Spinal cord (tissue), 10 donors: ENCODE measurements at places on chromosomes 4 and X.

GRCh38 chr4:70571772-70572171 is 20.3 kb upstream of the AMBN start:
- no peak overlapping the region for H3K4me3 ChIP-seq
- DNase-seq: no peak
- H3K27ac ChIP-seq: no peak overlapping the region
- no peaks in the 10 kb centered on the region for H3K4me1 ChIP-seq
- H3K36me3 ChIP-seq: no peaks in the 10 kb centered on the region

DNA sequence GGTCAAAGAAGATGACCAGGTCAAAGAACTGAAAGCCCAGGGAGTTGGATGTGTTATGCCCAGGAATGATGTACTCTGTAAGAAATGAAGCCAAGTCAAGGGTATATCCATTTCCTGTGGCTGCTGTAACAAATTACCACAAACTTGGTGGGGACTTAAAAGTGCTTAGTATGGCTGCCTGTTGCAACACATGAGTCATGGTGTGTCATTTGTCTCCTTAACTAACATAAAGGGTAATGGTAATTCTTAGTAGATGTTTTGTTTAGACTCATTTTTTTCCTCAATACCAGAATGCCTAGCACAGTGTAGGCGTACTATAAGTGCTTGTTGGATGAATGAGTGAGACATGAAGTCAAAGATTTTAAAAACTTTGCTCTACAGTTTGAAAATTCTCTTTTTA is 45.7 kb downstream of the SYTL5 start:
- H3K27me3 ChIP-seq: peaks cover 4% of the 10 kb centered on the region
- H3K36me3 ChIP-seq: no peaks in the 10 kb centered on the region
- no peak for DNase-seq
- H3K4me1 ChIP-seq: no peaks in the 10 kb centered on the region

DNA sequence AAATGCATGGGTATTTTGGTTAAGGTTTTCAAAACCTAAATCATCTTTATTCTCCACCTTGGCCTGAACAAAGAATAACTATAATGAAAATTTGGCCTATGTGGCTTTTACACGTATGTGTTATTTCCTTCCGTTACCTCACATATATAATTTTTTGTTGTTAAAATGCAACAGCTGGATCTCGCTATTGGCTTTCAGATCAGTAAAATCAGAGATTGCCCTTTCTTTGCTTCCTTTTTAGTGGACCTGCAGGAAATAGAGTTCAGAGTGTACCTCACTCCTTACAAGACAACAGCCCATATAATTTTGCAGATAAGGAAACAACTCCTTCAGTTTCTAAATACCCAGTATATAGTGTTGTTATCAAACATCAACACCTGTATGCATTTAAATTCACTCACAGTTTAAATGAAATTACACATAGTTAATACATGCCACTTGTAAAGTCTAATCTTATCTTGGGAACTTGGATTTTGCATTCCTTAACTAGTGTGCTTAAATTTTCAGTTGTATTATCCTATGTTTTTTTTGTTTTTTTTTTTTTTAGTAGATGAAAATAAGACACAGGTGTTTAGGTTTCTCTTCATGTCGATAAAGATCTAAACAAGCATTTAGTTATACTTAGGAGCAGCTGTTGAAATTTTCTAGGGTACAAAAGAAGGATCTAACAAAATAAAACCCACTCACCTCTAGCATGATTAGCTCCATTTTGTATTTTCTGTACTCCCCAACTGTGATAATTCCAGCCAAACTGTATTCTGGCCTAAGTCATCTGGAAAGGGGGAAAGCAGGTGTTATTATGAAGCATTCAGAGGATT is 96.2 kb upstream of the SPRY1 start:
- peaks cover 10% of the 10 kb centered on the region for H3K4me1 ChIP-seq

DNA sequence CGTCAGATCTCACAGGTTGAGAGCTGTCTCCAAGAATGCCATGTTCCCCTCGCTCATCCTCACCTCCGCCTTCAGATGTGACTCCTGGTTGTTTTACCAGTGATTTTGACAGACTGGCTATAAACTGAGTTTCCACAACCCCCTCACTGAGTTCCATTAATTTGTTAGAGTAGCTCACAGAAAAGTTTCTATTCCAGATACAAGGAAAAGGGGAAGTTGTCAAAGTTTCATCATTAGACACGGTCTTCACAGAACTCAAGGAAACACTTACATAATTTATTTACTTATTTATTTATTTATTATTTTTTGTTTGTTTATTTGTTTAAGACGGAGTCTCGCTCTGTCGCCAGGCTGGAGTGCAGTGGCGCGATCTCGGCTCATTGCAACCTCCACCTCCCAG is 55.7 kb upstream of the IQSEC2 start:
- no peak for DNase-seq
- peaks cover 19% of the 10 kb centered on the region for H3K27me3 ChIP-seq
- H3K27ac ChIP-seq: no peak overlapping the region
- no peaks in the 10 kb centered on the region for H3K4me1 ChIP-seq
- H3K4me3 ChIP-seq: no peak overlapping the region

- H3K27me3 ChIP-seq: no peaks in the 10 kb centered on the region
- no peak for DNase-seq
- no peaks in the 10 kb centered on the region for H3K4me1 ChIP-seq
- H3K27ac ChIP-seq: no peak overlapping the region
- no peak overlapping the region for H3K4me3 ChIP-seq
Observed at GRCh38 chr4:84648863-84649647, 66.1 kb downstream of the CDS1 start.

GRCh38 chrX:47174376-47174775 is 19.3 kb upstream of the UBA1 start:
- peaks cover 57% of the 10 kb centered on the region for H3K27me3 ChIP-seq
- peaks cover 7% of the 10 kb centered on the region for H3K4me1 ChIP-seq
- no peak for DNase-seq
- peaks cover 96% of the 10 kb centered on the region for H3K36me3 ChIP-seq

- H3K4me3 ChIP-seq: no peak overlapping the region
- no peaks in the 10 kb centered on the region for H3K4me1 ChIP-seq
- no peak for DNase-seq
- H3K36me3 ChIP-seq: no peaks in the 10 kb centered on the region
- no peak overlapping the region for H3K27ac ChIP-seq
- no peaks in the 10 kb centered on the region for H3K27me3 ChIP-seq
Observed at GRCh38 chr4:175874306-175874705, 62.2 kb upstream of the GPM6A start.

- H3K4me3 ChIP-seq: no peak overlapping the region
- H3K27ac ChIP-seq: no peak overlapping the region
- no peaks in the 10 kb centered on the region for H3K4me1 ChIP-seq
- H3K27me3 ChIP-seq: peaks cover 2% of the 10 kb centered on the region
- H3K36me3 ChIP-seq: no peaks in the 10 kb centered on the region
Observed at GRCh38 chrX:73525928-73526690, 36.9 kb upstream of the CHIC1 start.

DNA sequence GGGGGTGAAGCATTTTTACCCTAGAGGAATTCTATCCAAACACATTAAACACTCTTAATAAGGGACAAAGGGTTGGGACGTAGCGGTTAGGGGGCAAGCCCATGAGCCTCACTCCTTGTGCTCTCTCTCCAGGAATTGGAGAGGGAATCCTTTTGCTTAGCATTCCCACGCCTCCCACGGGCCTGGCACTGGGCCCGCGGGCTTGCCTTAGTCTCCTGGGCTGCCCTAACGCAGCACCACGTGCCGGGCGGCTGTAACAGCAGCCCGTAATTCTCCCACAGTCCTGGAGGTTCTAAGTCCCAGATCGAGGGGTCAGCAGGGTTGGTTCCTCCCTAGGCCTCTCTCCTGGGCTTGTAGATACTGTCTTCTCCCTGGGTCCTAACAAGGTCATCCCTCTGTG is 67.5 kb downstream of the TBL1X start:
- no peaks in the 10 kb centered on the region for H3K36me3 ChIP-seq
- DNase-seq: no peak
- peaks cover 21% of the 10 kb centered on the region for H3K4me1 ChIP-seq

- H3K27me3 ChIP-seq: peaks cover 2% of the 10 kb centered on the region
- peak overlapping the region; percentile 49 for H3K4me3 ChIP-seq
- H3K36me3 ChIP-seq: no peaks in the 10 kb centered on the region
- no peak overlapping the region for H3K27ac ChIP-seq
- peaks cover 3% of the 10 kb centered on the region for H3K4me1 ChIP-seq
- DNase-seq: peak; percentile 57
Observed at GRCh38 chr4:140003876-140004548, 150.0 kb downstream of the MAML3 start.

DNA sequence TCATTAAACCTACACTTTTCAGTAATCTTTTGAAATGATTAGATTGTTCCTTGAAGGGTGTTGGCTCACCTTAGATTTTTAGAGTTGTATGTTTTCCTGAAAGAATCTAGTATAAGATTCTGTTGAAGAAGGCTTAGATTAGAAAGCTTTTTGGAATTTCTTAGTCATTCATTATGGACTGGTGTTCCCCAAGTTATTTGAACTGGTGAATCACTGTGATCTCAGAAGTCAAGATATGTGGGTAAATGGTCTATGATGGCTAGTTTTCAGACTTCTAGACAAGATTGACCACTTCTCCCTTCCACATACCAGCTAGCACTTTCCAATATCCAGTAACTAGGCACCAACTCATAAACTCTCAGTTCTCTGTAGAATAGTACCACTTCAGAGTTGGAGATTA is 138.1 kb downstream of the KDM6A start:
- H3K36me3 ChIP-seq: no peaks in the 10 kb centered on the region
- no peak overlapping the region for H3K4me3 ChIP-seq
- H3K27ac ChIP-seq: no peak overlapping the region
- DNase-seq: no peak
- no peaks in the 10 kb centered on the region for H3K27me3 ChIP-seq

- no peak overlapping the region for H3K4me3 ChIP-seq
- H3K36me3 ChIP-seq: no peaks in the 10 kb centered on the region
- DNase-seq: no peak
- H3K4me1 ChIP-seq: no peaks in the 10 kb centered on the region
- H3K27me3 ChIP-seq: no peaks in the 10 kb centered on the region
Observed at GRCh38 chr4:15888515-15888914, 50.0 kb downstream of the FGFBP1 start.

DNA sequence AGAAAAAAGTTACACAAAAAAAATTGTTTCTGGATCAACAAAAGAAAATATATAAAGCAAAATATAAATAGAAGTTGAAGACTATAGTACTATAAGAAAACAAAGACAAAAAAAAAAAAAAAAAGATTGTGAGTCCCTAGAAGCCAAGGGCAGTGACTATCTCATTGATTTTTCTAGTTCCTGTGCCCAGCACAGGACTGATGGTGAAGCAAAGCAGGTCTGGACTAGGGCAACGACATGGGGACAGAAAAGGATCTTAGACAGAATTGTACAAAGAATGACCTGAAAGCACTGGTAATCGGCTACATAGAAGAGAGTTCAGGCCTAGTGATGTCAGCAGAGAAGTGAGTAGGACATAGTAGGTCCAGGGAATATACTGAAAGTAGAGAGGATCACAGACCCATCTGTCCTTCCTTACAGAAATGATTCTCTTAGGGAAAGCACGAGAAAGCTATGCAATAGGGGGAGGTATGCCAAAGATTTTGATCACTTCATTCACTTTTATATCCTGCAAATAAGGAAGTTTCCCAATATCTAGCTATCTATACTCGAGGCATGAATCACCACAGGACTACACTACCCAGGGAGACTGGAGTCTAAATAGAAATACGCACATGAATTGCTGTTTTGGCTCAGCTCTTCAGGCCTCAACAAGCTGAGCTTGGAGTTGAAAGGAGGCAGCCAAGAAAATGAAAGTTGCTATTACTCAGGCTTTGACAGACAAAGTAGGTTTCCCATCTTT is 230.9 kb upstream of the GPC4 start:
- H3K36me3 ChIP-seq: no peaks in the 10 kb centered on the region
- no peak overlapping the region for H3K27ac ChIP-seq
- DNase-seq: no peak
- H3K4me3 ChIP-seq: no peak overlapping the region
- peaks cover 2% of the 10 kb centered on the region for H3K4me1 ChIP-seq

DNA sequence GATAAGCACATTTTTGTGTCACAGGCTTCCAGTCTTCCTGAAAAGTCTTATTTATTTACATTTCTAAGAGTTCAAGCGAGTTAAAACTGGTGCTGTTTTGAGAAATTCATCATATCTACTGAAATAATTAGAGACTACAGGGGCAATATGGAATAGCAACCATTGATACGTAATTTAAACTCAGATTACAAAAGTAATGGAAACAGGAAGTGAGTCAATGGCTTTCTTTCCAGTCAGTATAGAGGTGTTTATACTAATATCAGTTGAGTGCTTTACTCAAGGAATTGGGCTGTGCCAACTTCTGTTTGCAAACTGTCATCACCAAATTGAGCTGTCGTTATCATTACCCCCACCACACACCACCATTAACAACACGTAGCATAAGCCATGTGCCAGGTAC is 222.7 kb downstream of the COL25A1 start:
- H3K27me3 ChIP-seq: no peaks in the 10 kb centered on the region
- DNase-seq: no peak
- no peaks in the 10 kb centered on the region for H3K36me3 ChIP-seq
- H3K4me1 ChIP-seq: no peaks in the 10 kb centered on the region
- no peak overlapping the region for H3K4me3 ChIP-seq

- DNase-seq: no peak
- no peak overlapping the region for H3K4me3 ChIP-seq
- no peak overlapping the region for H3K27ac ChIP-seq
Observed at GRCh38 chr4:83870328-83870950, 334.5 kb downstream of the GPAT3 start.

DNA sequence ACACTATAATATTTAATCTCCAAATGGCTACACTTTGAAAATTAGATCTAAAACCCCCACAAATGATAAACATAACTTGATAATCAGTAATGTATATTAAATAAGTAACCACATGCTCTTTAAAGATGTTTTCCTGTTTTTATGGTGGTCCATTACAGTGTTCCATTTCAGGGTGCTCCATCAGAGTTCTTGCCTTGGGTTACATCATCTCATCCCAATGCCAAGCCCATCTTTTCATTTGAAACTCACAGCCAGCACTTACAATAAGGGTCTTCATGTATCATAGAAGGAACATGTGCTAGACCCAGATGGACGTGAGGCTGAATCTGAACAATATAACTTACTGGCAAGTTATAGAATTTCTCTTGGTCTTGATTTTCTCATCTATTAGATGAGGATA is 10.5 kb upstream of the PAQR3 start:
- no peaks in the 10 kb centered on the region for H3K4me1 ChIP-seq
- no peak for DNase-seq
- H3K27me3 ChIP-seq: no peaks in the 10 kb centered on the region
- no peak overlapping the region for H3K27ac ChIP-seq

DNA sequence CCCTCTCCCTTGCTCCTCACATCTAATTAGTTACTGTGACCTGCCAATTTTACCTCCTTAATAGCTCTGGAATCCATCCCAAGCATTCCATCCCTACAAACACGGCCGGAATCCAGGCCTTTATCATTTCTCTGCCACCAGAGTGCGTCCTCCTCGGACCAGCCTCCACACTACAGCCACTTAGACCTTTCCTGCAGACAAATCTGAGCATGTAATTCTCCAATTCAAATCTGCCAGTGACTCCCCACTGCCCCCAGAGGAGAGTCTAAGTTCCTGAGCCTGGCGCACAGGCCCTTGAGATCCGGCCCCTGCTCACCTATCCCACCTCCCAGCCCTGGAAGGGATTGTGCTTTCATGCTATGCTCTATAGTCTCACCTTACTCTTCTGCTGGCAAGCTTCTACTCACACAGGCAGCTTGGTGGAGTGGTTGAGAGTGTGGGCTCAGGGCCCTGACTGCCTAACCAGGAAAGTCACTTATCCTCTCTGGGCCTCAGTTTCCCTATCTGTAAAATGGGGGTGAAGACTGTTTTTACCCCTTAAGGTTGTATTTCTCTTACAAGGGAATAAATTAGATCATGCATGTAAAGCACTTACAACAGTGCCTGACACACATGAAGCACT is 31.2 kb downstream of the PJA1 start:
- peaks cover 52% of the 10 kb centered on the region for H3K4me1 ChIP-seq
- no peak overlapping the region for H3K27ac ChIP-seq
- H3K36me3 ChIP-seq: no peaks in the 10 kb centered on the region
- no peak for DNase-seq
- no peak overlapping the region for H3K4me3 ChIP-seq
